ENCODE measurements at places on chromosomes 3 and 15. TPM values are rescaled to one million over a fixed set of nuclear protein-coding genes. Genes with fewer than 3 reads are reported as not detected.

Gene SLC28A1
- not detected for total RNA-seq

Gene SNTN
- total RNA-seq, result not detected

Gene ITIH4
- total RNA-seq, result 0.63 TPM

Gene UCN2
- 8.9 TPM for total RNA-seq

Gene PRRT3
- 1.9 TPM for total RNA-seq
